Stimulated activated CD4-positive, alpha-beta T cell treated with anti-CD3 and anti-CD28 coated beads, TNF-alpha, amount 100 ng/mL, for 4 hours (primary cell): ENCODE measurements at places on chromosomes 4 and X.

DNA sequence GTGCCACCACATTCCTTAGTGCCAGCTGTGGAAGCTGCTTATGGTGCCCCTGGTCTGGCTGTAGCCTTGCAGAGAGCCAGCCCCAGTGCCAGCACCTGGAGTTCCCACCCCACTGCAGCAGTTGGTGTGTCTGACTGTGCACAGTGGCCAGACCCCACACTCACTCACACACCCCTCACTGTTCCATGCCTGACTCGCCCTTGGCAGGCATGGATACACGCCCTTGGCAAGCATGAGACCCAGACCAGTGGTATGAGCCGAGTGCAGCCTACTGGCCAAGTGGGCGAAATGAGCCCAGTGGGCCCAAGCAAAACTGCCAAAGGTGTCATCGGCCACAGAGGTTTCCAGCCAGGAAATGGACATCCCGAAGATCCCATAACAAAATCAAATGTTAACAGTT is 27.4 kb downstream of the NAA11 start:
- no peak for DNase-seq

DNA sequence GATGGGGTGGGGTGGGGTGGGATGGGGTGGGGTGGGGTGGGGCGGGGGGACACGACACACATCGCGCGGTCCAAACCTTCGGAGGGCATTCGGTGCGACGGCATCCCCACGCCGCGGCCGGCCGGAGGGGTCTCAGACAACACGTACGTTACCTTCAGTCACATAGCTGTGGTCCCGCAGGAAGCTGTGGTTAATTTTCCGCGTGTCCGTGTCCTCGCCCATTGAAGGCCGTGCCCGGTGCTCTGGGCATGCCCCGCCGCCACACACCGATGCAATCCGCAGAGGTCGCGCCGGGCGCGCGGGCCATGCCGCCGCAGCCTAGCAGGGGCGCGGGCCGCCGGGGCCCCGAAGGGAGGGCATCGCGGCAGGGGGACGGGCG is 417 bp downstream of the PPP2R2C start:
- no peak for DNase-seq

- no peak for DNase-seq
These were observed 125.8 kb upstream of the LNX1 start for GRCh38 chr4:53717064-53717549.

DNA sequence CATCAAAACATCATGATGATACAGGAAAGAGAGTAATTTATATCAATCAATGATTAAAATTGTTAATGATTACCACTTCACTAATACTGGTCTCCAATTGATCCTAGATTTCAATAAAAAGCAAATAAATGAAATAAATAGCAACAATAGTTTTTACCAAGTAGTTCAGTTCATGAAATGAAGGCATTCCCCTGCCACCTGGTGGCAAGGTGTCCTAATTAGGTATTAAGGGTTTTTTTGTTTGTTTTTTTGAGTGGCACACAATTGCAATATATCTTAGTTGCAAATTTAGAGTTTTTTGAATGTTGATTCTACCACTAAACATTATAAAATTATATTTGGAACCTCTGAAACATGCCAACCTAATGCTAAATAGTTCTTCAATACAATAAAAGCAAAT is 157.4 kb upstream of the PDE5A start:
- DNase-seq, result no peak

GRCh38 chrX:110050901-110051300 is 48.0 kb downstream of the TMEM164 start:
- no peak for DNase-seq

- DNase-seq, result no peak
These were observed 41.3 kb downstream of the LRBA start for GRCh38 chr4:150973626-150974251.

DNA sequence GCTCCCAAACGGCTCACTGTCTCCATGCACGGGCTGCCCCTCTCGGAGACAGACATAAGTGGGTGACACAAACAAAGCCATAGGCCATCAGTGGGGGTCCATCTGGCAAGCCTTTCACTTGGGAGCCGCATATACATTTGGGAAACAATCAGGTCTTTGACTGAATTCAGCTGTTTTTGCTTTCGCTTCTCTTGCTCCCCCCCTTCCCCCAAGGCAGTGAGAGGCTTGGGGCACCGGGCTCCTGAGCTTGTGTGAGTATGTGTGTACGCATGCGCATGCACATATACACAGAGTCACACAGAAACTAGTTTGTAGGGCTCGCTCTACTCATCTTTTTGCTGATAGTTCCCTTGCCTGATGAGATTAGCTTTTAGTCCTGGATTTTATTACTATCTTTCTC is 284.4 kb downstream of the AFF2 start:
- DNase-seq, result no peak
